ENCODE measurements at places on chromosomes 4 and X.

- DNase-seq: no peak
Measured at GRCh38 chr4:76381986-76382385, 39.0 kb downstream of the CCDC158 start.

- no peak for DNase-seq
Measured at GRCh38 chr4:87527431-87528220, 1.6 kb downstream of the SPARCL1 start.

DNA sequence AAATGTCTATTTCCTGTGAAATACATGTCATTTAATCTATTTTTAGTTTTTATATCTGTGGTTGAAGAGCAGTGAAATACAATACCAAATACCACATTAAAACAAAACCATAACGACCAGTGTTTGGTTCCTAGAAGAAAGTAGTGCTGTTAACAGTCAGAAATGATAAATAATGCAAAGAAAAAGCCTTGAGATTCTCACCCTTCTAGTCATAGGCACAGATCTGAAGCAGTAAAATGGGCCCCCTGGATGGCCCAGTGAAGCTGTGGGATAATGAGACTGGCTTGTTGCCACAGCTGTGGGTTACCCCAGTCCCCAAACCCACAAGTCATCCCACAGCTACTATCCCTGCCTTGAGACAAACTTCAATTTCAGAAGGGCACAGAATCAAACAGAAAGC, 137.3 kb upstream of the RPL34 start:
- no peak for DNase-seq

DNA sequence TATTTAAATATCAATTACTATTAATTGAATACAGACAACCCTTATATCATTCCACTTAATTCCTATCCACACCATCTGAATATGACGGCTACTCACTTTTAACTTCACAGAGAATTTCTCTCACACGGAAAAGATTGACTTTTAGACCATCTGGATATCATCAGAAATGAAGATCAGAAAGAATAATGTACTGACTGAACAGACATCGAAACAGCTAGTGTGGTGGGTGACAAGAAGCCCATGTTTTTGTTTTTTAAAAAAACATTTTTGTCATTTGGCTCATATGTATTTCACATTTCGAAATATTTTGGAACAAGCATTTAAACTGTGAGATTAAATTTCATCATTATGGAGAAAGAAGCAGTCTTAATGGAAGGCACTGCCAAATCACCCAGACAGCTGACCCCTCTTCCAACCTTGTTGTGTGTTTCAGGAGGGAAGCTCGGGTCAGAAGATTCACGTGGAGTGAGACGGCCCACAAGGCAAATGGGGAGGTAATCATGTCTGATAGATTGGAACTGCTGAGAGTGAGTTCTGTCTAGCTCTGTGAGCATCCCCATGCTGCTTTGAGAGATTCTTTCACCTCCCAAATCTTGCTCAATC, 204.2 kb upstream of the RASGEF1B start:
- no peak for DNase-seq

- no peak for DNase-seq
Measured at GRCh38 chrX:43581888-43582539, 74.1 kb upstream of the MAOA start.

DNA sequence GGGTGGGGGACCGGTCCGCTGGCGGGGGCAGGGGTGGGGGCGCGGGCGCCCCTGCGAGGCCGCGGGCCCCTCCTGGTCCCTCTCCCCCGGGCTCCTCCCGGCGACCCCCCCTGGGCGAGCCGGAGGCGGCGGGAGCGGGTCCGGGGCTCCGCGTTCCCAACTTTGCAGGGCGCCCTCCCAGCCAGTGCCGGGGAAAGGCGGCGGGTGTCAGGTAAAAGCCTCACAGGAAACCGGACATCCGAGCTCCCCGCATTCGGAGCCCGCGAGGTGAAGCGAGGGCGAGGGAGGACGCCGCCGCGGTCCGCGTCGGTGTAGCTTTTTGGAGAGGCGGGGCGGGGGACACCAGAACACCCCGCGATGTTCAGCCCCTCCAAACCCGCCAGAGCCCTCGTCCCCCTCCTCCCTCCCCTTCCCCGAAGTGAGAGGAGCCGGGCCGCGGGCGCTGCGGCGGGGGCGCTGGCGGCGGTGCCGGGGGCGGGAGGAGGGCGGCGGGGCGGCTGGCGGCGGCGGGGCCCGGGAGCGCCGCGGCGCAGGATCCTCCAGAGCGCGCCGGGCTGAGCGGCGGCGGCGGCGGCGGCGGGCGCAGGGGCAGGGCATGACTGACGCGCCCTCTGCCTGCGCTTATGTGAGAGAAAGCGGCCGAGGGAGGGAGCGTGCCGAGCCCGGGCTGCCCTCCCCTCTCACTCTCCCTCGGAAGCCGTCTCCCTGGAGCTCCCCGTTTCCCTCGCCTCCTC, at the start of gene VEGFC:
TSS of gene VEGFC (minus strand) at position 597 of the 734 bp plus-strand sequence. CDS start 611 bp downstream, outside the sequence.
- no peak for DNase-seq

DNA sequence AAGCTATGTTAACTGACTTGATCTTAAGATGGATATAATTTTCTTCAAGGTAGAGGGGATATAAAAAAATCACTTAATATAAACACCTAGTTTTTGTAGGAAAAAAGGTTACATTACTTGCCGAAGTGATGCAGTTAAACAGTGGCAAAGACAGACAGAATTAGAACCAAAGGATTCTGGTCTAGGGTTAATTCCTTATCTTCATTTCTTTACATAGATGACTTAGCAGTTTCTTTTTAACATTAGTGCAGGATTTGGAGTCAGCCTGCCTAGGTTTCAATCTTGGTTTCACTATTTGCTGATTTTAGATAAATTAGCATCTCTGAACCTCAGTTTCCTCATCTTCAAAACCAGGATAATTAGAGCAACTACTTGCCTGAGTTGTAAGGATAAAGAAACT, 14.3 kb downstream of the ZAR1 start:
- no peak for DNase-seq
